ENCODE measurements at places on chromosomes 4 and X.

DNA sequence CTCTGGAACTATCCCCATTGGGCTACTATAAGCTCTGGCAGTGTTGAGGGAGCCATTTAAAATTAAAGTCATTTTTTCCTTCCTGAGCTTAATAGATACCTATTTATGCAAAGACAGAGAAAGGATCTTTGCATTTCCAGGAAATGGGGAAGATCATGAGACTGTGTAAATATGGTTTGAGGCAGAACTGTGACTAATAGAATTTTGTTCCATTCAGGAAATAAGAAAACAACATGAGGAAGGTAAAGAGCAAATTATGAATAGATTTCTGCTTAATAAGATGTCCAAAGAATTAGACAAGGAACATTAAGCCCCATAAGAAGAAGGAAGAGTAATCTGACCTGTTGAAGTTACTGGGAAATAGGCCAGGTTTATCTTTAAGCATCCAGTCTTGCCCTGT is 17.8 kb upstream of the TBC1D19 start:
- DNase-seq: no peak

GRCh38 chr4:18075823-18076433 is 54.4 kb upstream of the LCORL start:
- no peak for DNase-seq

- DNase-seq: no peak
Measured at GRCh38 chr4:119037709-119038108, 97.9 kb upstream of the MYOZ2 start.

GRCh38 chr4:174627473-174627872 is 105.2 kb upstream of the HPGD start:
- no peak for DNase-seq

GRCh38 chrX:46626566-46626965 is 53.0 kb downstream of the CHST7 start:
- no peak for DNase-seq

- DNase-seq: no peak
Measured at GRCh38 chr4:11605597-11605996, 176.9 kb upstream of the HS3ST1 start.

- DNase-seq: no peak
Measured at GRCh38 chr4:125116431-125116830, 198.3 kb upstream of the FAT4 start.

GRCh38 chr4:91598696-91599095 is 705.1 kb upstream of the GRID2 start:
- DNase-seq: no peak

GRCh38 chrX:24494647-24495075 is 29.6 kb downstream of the PDK3 start:
- DNase-seq: peak; percentile 13

DNA sequence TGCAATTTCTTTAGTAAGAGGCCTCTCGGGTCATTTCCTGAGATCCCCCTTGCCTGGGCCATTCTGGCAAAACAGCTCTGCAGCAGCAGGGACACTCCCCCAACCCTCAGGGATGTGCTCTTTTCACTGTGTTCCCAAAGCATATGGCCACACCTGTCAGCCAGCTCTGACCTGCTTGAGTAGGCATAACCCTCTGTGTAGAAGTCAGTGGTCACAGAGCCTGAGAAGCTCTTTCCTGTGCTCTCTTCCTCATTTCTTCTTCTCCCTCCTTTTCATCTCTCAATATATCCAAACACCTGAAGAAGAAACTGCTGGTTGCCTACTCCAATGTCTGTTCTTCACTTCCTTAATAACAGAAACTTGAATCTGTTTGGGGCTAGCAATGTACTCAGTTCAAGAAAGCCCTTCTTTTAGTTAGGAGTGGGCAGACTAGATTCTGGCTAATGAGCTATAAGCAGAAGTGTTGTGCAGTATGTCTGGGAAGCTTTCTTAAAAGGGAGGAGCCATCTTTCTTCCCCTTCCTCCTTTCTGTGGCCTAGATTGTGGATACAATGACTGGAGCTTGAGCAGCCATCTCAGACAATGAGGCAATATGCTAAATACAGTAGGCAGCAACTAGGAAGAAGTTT is 73.3 kb downstream of the PRPS1 start:
- no peak for DNase-seq

- DNase-seq: no peak
Measured at GRCh38 chrX:108091878-108092291, 307 bp downstream of the ATG4A start.

- DNase-seq: no peak
Measured at GRCh38 chr4:18463987-18464559, 442.5 kb upstream of the LCORL start.

GRCh38 chr4:187665086-187665485 is 330.5 kb upstream of the ZFP42 start:
- DNase-seq: no peak

- DNase-seq: no peak
Measured at GRCh38 chrX:18707426-18708049, at the start of gene PPEF1. PPEF1 (plus strand) TSS chrX:18707645; CDS start chrX:18707781, 136 bp downstream.

DNA sequence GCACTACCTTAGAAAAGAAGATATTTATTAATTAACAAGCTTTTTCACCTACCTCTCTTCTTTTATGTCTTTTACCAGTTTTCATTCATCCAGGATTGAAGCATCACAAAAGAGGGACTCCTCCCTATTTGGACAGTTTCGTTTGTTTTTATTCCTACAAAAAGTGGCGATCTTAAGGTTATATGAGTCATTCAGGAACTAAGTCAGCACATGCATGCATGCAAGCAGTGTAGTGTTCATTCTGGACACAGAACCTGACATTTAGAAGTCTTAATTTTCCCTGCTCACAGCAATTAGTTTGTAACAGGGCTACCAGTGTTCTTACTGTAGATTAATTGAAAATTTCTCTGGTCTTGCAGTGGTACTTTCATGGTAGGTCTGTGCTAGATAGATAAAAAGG is 47.9 kb upstream of the QRFPR start:
- peak; percentile 2 for DNase-seq

DNA sequence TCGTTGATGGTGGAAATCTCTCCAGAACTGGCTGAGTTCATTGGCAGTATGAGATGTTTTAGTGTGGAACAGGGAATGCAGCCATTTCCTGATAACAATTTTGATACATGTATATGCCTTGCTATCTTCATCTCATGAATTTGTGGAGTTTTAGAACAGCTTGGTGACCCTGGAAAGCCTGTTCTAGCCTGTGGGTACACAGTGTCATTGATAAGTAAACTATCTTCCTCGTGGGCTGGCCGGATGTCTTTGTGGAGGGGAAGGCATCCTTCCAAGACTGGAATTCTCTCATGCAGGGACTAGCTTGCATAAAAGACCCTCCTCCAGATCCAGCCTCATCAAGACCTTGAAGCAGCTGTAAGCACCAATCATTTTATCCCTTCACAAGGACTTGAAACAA is 40.2 kb upstream of the NUDT10 start:
- no peak for DNase-seq

GRCh38 chr4:36573441-36573840 is 292.0 kb downstream of the DTHD1 start:
- no peak for DNase-seq

DNA sequence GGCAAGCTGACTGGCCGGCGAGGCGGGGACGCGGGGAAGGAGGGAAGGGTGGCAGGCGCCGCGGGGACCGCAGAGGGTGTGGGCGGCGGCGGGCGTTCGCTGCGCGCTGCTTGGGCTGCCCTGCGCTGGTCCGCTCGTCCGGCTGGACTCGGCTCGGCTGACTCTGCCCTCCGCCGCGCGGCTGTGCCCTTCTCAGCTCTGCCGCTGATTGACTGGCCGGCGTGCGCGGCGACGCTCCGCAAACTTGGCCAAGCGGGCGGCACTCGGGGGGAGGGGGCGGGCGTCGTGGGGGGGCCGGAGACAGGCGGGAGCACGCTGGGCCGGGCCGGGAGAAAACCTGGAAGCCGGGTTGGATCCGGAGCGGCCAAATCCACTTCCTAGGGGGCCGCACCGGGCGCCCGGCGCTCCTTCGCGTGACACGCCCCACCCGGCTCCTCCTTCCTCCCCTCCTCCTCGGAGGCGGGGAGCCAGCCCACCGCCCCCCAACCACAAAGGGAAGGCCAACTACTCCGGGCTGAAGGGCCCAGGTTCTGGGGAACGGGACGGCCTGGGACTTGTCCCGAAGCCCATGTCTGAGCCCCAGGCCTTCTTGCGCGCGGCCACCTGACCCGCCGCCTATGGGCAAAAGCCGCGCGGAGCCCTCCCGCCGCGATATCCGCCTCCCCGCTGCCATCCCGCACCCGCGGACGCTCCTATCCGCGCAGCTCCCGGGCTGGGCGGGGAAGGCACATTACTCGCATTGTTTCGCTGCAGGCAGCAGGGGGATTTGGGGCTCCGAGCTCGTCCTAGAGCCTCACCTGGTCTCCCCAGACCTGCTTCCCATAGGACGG is at the start of gene GPC4:
GPC4 (minus strand) TSS at position 214 of the 830 bp plus-strand sequence. CDS start 524 bp downstream, outside the sequence.
- no peak for DNase-seq

DNA sequence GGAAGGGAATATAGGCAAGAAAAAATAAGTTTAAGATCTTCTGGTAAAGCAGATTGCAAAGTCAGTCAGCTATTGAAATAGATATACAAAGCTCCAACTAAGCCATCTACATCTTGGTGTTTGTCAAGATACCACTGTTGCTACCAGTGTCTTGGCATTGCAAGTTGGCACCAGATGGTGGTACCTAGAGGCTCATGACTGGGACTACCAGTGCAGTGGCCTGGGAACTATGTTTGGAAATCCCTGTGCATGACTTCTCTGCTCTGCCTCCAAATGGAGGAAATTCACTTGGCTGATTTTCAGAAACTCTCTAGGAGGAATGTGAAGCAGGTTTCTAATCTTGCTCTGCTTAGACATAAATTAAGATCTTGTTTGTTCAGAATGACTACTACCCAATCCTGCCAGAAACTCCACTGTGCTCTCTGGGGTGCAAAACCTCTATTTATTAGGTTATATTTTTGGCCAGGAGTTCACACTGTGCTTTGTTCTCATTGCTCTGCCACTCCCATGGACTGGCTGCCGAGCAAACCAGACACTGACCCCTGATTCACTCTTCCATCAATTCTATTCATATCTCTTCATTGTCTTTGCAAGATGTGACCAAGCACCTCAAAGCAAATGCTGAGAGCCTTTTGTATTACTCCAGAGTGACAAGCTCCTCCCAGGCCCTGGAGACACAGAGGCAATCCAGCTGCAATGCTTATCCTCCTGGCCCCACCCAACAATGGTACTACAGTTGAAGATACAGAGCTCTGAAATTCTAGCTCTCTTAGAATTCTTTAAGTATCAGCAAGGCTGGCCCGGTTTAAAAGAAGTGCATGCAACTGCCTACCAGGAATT is 272.3 kb upstream of the FGF16 start:
- no peak for DNase-seq

- DNase-seq: no peak
Measured at GRCh38 chr4:117908306-117909207, 125.7 kb upstream of the NDST3 start.

DNA sequence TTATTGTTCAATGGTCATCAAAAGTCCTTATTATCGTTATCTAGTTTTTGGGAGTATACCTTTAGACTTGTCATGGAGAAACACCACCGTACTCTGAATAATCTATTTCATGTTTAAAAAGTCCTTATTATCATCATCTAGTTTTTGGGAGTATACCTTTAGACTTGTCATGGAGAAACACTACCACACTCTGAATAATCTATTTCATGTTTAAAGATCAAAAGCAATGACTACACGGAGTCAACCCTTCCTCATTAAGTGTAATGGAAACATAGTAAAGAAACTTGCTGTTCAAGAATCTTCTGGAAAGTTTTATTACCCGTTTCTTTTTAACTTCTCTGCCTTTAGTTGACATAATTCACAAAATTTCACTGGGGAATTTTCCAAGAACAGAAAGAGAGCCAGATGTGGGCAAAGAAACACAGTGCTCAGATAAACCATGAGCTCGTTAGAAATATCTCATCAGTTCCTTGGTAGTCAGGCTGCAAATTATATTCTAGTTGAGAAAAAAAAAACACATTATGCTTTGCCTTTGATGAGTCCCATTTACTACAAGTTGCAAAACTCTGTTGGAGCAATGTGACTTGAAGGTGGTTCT is 158.8 kb downstream of the AFAP1 start:
- DNase-seq: no peak

DNA sequence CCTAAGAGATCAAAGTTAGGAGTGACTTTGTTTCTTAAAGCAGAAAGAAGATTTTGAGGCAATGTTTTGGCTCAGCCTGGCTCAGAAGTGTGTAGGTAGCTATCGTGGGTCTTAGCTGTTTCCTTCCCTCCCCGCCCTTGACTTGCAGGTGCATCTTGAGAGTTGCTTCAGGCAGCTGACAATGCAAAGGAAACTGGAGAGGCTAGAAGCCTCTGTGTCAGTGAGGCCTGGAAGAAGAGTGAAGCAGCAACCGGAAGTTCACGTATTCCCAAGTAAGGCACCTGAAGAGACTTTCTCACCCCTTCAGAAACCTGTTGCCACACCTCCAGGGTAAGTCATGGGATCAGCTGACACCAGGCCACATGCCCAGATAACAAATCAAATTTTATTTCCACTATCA is 10.6 kb upstream of the XKRX start:
- DNase-seq: no peak

DNA sequence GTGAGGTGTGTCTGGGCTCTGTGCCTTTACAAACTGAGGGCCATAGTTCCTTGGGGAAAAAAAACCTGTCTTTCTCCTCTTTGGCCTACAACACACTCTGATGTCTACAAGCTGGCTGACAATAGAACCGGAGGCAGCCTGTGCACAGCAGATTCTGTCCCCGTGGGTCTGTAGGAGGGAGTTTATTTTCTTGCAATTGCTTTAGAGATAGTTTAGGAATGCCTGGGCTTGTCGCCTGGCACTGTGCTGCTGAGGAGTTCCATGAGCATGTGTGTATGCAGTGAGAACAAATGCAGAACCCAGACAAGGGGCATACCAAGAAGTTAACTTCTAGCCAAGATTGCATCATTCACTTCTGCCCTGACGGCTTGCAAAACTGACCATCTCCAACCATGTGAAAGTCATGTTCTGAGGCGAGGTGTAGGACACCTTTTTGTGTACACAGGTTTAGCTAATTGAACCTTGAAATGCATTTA is 54.1 kb downstream of the CCNI start:
- DNase-seq: no peak

DNA sequence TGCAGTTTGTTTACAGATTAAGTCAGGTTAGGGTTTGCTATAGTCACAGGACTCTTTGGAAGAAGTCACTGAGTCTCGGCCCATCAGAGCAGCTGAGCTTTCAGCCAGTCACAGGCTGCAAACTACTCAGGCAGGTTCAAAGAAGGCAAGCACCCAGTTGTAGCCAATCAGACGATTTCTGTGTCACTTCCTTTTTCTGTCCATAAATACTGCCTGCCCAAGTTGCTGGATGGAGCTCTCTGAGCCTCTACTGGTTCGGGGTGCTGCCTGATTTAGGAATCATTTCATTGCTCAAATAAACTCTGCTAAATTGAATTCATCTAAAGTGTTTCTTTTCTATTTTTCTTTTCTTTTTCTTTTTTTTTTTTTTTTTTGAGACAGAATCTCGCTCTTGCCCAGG is 7.3 kb upstream of the SH3BP2 start:
- no peak for DNase-seq

- DNase-seq: no peak
Measured at GRCh38 chrX:133916984-133917722, 68.2 kb downstream of the GPC3 start.

DNA sequence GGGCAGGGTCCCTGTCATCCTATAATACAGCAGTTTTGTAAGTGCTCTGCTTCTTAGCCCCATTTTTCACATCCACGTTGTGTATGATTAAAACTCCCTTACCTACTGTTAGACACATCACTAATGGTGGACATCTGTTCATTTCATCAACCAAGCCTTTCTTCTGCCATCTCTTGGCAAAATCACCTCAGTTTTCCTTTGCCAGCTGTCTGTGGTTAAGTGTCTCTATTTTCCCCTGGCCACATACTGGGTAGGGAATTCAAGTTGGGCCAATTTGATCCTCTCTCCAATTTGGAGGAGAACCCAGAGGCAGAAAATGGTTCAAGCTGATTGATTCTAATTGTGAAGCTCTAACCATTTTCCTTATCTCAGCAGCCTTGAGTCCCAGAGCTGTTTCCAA is 436.1 kb downstream of the PCDH7 start:
- no peak for DNase-seq

Measured in brain pericyte (primary cell).